HT-29 (cell line): ENCODE measurements at places on chromosomes 5 and 9. TPM values are rescaled to one million over a fixed set of nuclear protein-coding genes. Genes with fewer than 3 reads are reported as not detected.

DNA sequence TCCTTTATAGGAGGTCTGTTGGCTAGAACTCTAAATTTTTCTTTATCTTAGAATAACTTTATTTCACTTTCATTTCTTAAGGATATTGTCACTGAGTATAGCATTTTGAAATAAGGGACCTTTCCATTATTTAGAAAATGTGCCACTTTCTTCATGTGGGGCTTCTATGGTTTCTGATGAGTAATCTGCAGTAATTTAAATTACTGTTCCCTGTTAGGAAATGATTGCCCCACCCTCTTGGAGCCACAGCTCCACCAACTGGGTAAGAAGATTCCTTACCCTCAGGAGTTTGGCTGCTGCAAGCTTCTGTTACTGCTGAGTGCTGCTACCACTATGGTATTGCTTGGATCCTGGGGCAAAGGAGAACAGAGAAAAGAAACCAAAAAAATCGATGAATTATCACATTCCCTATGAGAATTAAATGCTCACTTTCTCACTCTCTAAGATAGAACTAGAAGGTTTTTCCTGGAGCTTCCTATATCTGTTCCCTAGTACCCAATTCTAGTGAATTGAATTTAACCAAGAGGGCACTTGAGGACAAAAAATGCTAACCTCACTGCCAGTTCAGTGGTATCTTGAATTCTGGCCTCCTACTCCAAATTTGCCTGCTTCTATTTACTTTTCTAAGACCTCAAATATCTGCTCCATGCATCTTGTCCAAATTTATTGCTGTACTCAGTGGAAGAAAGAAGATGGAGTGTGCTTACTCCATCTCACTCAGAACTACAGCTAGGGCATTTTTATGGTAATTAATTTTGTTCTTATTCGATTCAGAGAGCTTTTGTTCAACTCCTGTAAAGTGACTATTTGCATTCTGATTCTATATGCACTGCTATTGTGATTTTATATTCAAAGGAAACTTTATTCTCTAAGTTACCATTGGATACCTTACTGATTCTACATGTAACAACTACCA lies 2111.3 kb downstream of the MAT2B start:
- DNase-seq = no peak

GRCh38 chr9:98449871-98450270 lies 194.4 kb upstream of the TBC1D2 start:
- DNase-seq = no peak

The FAT2 gene
- not detected in 2 replicates for total RNA-seq

DNA sequence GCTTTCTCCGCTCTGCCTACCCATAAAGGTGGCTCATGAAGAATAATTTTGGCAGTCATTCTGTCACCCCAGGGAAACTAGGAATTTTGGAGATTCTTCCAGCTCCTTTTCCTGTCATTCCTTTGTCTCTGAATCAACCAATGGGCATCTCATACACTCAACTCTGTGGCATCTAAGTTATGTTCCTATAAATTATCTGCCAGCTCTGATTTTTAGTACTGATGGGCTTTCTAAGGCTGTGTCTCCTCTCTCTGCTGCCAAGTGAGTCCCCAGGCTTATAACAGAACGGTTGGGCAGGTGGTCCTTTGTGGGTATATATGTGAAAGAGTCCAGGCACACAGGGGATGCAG lies 226.8 kb downstream of the NMUR2 start:
- DNase-seq = no peak

The SLC6A7 gene
- 0.66 and 0.76 TPM in 2 replicates for total RNA-seq
